AG09319 (cell line): ENCODE measurements at places on chromosomes 4 and X.

GRCh38 chr4:5874811-5875449 is 18.0 kb downstream of the CRMP1 start:
- no peak for DNase-seq

DNA sequence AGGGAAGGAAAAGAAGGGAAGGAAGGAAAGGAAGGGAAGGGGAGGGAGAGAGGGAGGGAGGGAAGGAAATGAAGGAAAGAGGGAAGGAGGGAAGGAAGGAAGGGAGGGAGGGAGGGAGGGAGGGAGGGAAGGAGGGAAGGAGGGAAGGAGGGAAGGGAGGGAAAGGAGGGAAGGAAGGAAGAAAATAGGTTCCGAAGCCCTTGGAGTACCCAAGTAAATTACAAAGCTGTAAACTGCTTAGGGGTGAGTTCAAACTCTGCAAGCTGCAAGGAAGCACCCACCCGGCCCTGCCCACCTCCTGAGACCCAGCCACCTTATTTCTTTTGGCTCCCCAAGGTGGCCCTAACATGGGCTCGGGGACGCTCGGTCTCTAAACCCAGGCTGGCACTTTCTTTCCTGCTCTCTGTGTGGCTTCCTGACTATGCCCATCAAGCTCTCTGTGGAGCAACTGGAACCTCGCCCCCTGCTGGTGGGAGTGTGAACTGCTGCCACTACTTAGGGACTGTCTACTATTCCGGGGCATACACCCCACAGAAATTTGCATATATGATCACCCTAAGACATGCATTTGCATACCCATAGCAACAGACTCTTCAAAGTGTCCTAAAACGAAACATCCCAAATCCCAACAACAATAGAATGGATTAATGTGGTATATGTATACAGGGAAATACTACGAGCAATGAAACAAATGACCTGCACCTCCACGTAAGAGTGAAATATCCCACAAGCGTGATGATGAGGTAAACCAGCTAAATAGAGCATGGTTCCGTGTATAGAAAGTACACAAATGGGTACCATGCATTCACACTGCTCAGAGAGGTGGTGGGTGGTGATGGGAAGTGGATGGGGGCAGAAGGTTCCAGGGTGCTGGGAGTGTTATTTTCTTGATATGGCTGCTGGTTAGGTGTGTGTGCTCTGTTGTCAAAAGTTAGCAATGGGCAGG is 151.7 kb upstream of the TBL1X start:
- no peak for DNase-seq

GRCh38 chr4:25970691-25971432 is 56.8 kb downstream of the SMIM20 start:
- DNase-seq = no peak

- no peak for DNase-seq
These were observed 57.4 kb downstream of the TMEM164 start for GRCh38 chrX:110060317-110060716.

GRCh38 chr4:41134581-41134980 is 79.8 kb downstream of the APBB2 start:
- no peak for DNase-seq

- no peak for DNase-seq
These were observed 1137.6 kb downstream of the C4orf33 start for GRCh38 chr4:130233377-130234047.

- no peak for DNase-seq
These were observed 9.9 kb downstream of the MMRN1 start for GRCh38 chr4:89904524-89904923.

DNA sequence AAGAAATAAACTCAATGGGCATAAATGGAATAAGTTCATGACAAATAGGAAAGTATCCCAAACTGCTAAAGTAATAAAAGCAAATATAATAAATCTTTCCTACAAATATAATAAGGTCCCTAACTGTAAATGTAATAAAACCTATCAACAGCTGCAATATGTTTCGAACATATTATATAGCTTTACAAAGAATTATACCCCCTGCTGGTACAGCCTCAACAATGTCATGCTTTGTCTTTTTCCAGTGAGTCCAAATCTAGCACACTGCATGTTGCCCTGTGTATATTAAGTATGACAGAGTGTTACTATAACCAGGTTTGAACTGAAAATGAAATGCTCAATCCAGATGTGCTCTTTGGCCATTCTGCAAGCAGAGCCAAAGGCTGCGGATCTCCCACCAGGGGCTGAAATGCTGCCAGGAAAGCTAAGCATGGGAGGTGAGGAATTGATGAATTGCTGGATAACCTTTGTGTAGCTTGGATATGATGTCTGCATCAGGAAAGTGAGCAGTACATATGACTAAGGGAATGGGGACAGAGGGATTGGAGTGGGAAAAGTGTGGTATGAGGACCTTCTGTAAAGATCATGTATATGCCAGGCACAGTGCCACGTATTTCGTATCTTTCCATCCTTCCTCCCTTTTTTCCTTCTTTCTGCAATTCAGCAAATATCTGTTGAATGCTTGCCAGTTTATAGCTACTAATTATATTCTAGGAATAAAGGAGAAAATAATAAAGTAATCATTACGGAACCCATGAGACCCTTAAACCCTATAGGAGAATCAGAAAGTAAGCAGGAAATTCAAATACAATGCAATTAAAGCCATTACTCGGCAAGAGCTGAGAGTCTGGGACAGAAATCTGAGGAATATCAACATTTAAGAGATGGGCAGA is 954.6 kb upstream of the LCORL start:
- DNase-seq = no peak
